ENCODE measurements at places on chromosomes 13 and 19. TPM values are rescaled to one million over a fixed set of nuclear protein-coding genes. Genes with fewer than 3 reads are reported as not detected.

DNA sequence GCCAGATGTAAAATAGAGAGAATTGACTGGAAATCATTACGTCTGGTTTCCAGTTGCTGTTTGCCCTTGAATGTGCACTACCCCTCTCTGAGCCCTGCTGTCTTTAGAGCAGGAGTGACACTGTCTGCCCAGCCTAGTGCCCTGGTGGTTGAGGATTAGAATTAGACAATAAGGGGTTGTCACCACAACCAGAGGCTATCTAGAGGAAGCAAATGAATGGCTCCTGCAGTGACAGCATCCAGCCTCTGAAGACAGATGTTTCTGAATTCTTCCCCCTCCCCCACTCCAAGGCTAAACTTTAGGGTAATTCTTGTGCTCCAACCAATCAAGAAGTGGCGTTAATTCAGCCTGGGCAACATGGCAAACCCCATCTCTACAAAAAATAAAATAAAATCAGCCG lies 2.0 kb downstream of the RAB8A start:
- no peak for DNase-seq

DNA sequence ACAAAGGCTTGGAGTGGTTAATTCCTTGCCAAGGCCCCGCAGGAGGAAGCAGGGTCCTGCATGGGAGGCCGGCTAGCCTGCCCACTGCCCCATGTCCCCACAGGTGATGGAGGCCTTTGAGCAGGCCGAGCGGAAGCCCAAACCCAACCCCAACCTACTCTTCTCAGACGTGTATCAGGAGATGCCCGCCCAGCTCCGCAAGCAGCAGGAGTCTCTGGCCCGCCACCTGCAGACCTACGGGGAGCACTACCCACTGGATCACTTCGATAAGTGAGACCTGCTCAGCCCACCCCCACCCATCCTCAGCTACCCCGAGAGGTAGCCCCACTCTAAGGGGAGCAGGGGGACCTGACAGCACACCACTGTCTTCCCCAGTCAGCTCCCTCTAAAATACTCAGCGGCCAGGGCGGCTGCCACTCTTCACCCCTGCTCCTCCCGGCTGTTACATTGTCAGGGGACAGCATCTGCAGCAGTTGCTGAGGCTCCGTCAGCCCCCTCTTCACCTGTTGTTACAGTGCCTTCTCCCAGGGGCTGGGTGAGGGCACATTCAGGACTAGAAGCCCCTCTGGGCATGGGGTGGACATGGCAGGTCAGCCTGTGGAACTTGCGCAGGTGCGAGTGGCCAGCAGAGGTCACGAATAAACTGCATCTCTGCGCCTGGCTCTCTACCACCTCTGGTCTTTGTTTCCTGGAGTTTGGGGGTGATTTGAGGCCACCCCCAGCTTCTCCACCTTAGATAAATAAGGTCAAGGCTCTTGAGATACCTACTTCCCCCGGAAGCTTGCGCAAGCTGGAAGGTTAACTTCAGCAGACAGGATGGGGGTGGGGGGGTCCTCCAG lies 2.6 kb downstream of the B3GNT8 start:
- DNase-seq = no peak

- peak; percentile 58 for DNase-seq
Observed at GRCh38 chr13:51803422-51804294, at the start of gene DHRS12. Gene DHRS12, minus strand, starts transcription at chr13:51804163. Its CDS starts 4,504 bp downstream, at chr13:51799659.

GRCh38 chr13:53240401-53241025 lies 211.9 kb downstream of the OLFM4 start:
- no peak for DNase-seq

- DNase-seq = no peak
Observed at GRCh38 chr19:13764821-13765394, 586 bp downstream of the MRI1 start.

- DNase-seq = no peak
Observed at GRCh38 chr19:49427855-49428546, 2.8 kb downstream of the GFY start.

DNA sequence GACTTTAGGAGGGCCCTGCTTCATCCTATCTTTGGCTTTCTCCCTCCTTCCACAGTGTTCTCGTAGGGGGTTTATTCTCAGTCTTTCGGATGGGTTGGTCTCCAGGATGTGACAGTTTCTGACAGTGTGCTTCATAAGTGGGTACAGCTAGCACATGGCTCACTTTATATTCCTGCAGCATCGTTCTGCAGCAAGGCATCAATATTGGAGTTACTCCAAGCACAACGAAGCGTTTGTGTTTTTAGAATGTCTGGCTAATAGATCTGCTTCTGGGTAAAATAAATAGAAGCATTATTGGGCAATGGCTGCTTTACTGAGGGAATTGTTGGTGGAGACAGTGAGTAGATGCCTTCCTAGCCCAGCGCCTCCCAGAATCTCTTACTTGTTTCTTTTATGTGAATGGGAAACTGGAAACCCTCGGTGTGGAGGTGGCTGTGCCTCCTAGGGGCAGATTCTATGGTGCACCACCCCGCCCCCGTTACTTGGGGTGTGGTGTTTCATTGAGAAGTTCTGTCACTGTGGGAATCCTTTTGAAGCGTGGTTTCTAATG lies 2.0 kb downstream of the FARP1 start:
- no peak for DNase-seq

The ZNF324B gene
- 12.8 TPM for total RNA-seq

The CBY2 gene
- 0.53 TPM for total RNA-seq

The KIR2DL1 gene
- total RNA-seq = not detected

The ABHD13 gene
- 6.5 TPM for total RNA-seq

The ZBTB32 gene
- total RNA-seq = 46.7 TPM
